Melanocyte of skin (primary cell): ENCODE measurements at places on chromosomes 16 and 17. TPM values are rescaled to one million over a fixed set of nuclear protein-coding genes. Genes with fewer than 3 reads are reported as not detected.

Gene GJC1
- 10.3 and 17.8 TPM in 2 replicates for total RNA-seq

Gene AGRP
- total RNA-seq: not detected in 2 replicates

Gene COL1A1
- 4.5 and 10.0 TPM in 2 replicates for total RNA-seq

Gene CHD9NB
- total RNA-seq: 0.69 and 1.8 TPM in 2 replicates

Gene KRTAP16-1
- total RNA-seq: not detected in 2 replicates

Gene RUNDC3A
- total RNA-seq: 0.34 and 2.2 TPM in 2 replicates

Gene NPB
- total RNA-seq: 1.0 TPM in 1 of 2 replicates, not detected in the other

Gene TMEM94
- 33.0 and 43.8 TPM in 2 replicates for total RNA-seq
